ENCODE measurements at places on chromosomes 7 and 10.

DNA sequence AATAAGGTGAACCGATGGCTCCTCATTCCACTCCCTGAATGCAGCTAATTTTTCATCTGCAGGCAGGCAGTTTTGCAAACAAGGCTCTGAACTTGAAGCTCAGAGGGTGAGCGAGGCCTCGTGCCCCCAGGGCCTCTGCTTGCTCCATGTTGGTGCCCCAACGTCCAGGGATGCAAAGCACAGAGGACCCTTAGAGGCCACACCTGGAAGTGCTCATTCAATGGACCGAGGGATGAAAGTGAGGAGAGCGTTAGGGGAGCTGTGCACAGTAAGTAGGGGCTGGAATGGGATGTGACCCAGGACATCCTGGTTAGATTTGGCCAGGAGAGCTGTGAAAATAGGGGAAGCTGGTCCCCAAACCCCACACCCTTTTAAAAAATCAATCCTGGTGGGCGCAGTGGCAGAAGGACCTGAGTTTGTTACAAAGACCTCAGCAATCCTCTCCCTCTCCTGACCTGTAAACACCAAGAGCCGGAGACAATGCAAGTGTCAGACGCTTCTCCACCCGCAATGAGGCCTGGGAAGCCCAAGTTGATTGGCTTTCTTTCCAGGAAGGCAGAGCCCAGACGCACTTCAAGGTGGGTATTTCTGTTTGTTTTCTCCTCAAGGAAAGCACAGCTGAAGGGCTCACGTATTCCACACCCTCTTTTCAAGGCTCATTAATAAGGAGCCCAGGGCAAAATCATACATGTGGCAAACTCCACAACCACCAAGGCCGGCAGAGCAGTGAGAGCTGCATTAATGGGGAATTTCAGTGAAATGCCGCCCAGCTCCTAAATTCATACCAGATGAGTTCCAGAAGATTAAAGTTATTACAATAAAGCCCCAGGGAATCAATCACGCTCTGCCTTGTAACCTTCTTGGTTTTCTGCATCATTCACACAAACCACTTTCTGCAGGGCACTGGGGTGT is 14.1 kb upstream of the CXCL12 start:
- no peak for DNase-seq

GRCh38 chr10:102615361-102615760 is 28.9 kb upstream of the TRIM8 start:
- no peak for DNase-seq

DNA sequence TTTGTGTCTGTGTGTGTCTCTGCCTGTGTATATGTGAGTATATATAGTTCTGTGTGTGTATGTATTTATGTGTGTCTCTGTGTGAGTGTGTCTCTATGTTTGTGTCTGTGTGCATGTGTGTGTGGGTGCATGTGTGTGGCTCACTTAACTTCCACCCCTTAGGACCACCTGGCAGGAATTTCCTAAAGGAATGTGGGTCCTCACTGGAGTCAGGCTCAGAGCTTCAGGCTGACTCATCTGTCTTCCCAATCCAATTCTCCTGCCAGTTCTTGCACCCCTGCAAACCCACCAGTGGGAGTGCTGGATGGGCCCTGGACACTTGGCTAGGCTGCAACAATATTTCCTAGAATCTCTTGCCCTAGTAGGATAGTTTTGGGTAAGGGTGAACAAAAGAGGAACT is 70.2 kb upstream of the GRB10 start:
- DNase-seq, result no peak

DNA sequence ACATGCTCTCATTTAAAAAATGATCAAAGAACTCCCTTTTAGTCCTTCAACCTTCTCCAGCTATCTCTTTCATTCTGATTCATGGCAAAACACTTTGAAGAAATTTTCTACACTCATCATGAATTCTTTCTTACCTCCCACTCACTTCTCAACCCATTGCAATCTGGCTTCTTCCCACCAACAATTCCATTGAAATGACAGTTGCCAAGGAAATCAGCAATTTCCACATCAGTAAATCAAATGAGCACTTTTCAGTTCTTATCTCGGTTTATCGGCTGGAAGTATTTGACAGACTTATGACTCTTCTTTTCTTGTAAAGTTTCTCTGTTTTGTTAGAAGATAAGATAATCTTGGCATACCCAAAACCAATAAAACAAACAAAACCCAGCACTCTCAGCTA is 99.1 kb upstream of the CACNA2D1 start:
- no peak for DNase-seq

Measured in activated T-cell treated with anti-CD3 and anti-CD28 coated beads for 1 hour (primary cell).